Natural killer cell (primary cell): ENCODE measurements at places on chromosomes 7 and 10. TPM values are rescaled to one million over a fixed set of nuclear protein-coding genes. Genes with fewer than 3 reads are reported as not detected.
A peak's percentile ranks its signal among the peaks of the same experiment; 100 is the strongest.

DNA sequence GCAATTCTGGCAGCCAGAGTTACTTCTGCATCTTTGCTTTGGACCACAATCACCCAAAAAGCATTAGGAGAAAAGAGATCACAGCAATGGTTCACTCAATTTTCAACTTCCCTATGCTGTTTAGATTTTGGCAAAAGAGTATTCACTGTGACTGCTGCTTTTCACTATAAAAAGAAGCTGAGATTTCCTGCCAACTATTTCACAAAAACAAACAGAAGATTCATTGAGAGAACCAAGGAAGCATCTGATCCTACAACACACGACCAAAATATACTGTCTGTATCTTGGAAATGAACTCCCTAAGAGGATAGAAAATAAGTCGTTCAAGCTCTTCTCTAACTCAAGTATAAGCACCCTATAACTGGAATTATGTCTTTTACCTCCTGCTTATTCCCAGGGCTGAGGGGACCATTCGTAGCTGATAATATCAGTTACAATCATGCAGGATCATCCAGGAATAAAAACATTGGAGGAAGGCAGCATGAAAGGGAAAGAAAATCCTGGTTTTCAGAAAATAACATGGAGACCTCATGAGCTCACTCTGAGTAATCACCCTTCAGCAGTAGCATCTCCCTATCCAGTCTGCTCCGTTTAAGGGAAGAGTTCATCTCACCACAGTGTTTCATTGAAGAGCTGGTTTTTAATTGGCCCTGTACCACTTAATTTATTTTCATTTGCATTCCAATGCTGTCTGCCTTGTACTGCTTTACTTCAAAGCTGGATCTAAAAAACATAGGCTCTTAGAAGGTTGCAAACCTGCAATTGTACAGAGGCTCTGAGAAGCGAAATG lies 256.2 kb downstream of the PAXIP1 start:
- no peak for DNase-seq

DNA sequence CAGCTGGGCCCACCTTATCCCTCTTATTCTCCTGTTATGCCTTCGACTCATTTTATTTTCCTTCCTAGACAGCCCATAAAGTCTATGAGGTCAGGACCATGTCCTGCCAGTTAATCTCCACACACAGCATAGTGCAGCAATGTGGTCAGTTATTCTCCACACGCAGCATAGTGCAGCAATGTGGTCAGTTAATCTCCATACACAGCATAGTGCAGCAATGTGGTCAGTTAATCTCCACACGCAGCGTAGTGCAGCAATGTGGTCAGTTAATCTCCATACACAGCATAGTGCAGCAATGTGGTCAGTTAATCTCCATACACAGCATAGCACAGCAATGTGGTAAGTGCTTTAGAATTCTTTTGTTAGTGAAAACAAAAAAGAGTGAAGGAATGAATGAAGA lies 77.8 kb downstream of the TEX36 start:
- DNase-seq, result no peak

GRCh38 chr10:8054494-8055407 lies at the start of gene GATA3:
Gene GATA3 (plus strand): TSS chr10:8054688. CDS start chr10:8055656, 968 bp downstream.
- peak; percentile 93 for DNase-seq

GRCh38 chr7:21767300-21767900 lies 178.3 kb downstream of the CDCA7L start:
- no peak for DNase-seq

- no peak for DNase-seq
Observed at GRCh38 chr10:36313142-36313541, 671.0 kb upstream of the FZD8 start.

DNA sequence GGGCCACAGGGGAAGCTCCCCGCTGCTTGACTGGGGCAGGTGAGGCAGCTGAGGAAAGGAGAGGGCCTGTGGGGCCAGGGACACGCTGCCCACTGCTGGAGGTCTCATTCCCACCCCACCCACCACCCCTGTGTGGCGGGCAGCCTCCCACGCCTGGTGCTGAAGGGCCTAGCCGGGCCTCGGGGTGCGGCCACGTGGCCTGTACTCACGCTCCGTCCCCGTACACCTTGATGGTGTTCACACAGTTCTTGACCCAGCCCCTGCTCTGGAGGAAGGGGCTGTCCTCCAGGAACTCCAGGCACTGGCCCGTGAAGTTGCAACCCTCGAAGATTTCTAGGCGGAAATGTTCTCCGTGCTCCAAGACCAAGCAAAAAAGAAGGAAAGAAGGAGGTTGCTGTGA lies 4.0 kb downstream of the CRYGN start:
- no peak for DNase-seq

DNA sequence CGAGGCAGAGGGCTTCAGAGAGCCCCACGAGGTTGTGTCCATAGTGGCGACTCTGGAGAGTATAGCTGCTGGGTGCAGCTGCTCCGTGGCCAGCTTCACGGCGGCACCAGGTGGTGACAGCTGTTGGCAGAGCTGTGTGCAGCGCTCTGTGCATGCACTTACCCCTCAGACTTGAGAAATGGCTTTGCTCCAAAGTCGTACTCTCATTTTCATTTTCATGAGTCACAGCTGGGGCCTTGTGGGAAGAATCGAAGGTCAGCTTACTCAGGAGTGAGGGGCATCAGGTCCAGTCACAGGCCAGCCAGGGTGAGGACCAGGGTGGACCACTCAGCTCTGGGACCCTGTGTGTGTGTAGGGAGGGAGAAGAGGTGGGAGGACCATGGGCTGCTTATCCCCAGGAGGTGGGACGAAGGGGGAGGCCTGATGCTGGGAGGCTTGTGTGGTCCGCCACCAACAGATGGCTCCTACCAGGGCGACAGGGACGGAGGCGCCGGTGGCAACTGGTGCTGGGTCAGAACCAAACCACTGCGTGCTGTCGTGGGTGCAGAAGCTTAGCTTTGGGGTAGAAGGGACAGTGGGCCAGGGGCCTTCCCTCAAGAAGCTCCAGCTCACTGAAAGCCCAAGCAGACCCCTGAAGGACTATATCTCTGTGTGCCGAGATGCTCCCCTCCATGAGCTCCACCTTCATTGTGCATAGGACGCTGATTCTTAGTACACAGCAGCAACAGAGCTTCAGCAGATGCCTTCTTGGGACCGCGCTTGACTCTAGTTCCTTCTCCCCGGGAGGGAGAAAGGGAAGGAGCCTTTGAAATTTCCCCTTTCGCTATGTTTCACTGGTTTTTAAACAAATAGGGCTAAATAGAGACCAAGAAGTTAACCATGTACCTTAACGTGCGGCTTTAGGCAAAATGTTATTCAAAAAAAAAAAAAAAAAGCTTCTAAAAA lies 225.0 kb downstream of the CELF2 start:
- peak; percentile 39 for DNase-seq

DNA sequence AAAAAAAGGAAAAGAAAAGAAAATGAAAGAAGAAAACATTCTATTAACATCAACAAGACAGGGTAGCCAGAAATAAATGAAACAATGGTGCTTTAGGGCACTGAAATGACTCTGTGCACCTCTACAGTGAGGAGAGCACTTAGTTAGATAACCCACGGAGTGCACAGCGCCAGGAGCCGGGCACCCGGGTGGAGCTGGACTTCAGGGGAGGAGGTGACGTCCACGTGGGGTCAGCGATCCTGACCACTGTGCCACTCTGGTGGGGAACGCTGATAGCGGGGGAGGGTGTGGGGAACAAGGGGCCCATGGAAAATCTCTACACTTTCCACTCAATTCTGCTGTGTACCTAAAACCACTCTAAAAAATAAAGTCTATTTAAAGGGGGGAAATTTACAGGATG lies 15.7 kb upstream of the CNPY1 start:
- no peak for DNase-seq

GRCh38 chr10:97138174-97138573 lies 47.6 kb downstream of the SLIT1 start:
- no peak for DNase-seq

- DNase-seq, result no peak
Observed at GRCh38 chr7:42292991-42293521, 56.0 kb upstream of the GLI3 start.

- DNase-seq, result no peak
Observed at GRCh38 chr7:20735346-20736065, 51.2 kb downstream of the SP8 start.

DNA sequence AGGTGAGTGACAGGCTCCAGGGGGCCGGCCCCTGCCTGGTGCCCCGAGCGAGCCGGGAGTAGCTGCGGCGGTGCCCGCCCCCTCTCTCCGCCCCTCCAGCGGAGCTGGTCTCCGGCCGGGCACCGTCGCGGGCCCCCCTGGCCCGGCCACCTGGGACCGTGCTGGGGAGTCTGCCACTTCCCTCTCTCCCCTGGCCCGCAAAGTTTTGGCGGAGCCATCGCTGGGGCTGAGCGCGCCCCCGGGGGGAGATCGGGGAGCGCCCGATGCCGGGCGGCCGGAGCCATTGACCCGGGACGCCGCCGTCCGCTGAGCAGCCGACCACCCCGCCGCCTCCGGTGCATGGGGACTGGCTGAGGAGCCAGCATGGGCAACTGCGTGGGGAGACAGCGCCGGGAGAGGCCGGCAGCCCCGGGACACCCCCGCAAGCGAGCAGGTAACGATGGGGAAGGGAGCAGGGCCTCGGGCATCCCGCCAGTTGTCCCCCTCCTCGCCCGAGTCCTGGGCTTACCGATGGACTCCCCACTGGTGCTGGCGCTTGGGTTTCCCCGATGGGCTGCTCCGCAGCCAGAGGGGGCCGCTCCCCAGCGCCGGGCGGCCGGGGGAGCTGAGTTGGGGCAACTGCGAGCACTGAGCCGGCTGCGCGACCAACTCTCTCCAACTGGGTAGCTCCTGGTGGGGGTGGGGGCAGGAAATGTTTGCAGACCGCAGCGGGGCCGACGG lies at the start of gene UBTD1:
Gene UBTD1, plus strand, starts transcription at position 84 of the 720 bp plus-strand sequence. Its CDS starts 280 bp downstream, at position 364.
- no peak for DNase-seq

DNA sequence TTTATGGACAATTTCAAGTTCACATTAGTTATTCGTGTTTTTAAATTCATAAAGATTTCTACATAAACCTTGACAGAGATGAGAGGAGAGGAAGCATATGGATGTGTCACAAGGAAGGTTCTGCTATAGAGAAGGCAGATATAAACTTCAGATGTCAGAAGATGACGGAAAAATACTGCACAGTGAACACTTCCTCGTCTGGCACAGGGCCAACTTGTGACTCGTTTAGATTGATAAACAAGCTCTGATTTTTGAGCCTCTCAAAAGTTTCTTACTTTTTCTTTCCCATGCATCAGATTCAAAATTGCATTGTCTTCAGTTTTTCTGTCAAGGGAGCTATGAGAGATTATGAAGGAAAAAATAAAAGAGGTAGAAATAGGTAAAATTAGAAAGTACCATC lies 156.4 kb upstream of the MINDY3 start:
- no peak for DNase-seq

DNA sequence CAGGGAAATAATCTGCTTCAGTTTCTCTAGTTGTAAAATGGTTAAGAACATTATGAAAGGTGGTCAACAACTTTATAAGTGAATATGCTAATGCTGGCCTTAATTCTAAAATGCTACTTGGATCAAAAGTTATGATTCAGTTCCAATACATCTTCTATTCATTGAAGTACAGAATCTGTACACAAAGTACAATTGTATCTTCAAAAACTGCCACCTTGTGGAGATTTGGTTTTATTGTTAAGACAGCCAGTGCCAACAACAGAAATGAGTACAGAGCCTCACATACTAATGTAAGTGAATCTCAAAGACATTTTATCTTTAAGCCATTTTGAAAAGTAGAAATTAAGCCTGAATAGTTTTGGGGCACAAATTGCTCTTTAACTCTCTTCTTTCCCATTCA lies 194.0 kb downstream of the CFTR start:
- DNase-seq, result no peak

GRCh38 chr7:131011432-131011742 lies 277.4 kb upstream of the KLF14 start:
- no peak for DNase-seq

DNA sequence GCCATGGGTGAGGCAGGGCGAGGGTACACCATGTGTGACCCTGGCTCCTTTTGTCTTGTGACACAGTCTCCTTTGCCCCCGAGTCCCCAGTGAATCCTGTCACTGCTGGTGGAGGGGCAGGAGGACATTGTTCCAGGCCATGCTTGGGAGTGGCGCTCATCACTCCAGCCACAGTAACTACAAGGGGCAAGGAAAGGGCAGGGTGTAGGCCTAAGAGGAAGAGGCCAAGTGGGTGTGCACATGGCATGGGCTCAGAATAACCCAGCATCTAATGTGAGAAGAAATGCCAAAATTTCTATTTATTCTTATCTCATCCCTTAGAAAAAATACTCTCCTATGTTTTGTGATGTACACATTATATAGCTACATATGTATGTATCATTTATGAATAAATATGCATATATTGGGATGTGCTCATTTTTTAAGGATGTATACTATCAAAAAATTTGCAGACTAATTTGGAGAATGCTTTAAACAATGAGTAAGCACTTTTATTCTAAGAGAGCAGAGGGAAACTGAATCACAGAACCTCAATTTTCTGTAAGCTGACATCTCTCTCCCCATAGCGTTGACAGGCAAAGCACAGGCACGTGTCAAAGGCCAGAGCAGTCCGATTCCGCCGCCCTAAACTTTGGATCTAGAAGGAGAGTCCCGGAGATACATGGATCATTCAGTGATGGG lies 36.9 kb downstream of the RNF32 start:
- no peak for DNase-seq

The VSTM2A gene
- total RNA-seq, result not detected

The GOLGA7B gene
- 4.1 TPM for total RNA-seq

The TFR2 gene
- 9.8 TPM for total RNA-seq

The SPACDR gene
- total RNA-seq, result 2.3 TPM

The ST7 gene
- total RNA-seq, result 15.7 TPM

The HOXA7 gene
- not detected for total RNA-seq

The EVX1 gene
- total RNA-seq, result not detected
